ENCODE measurements at places on chromosomes 2 and 18.
A peak's percentile ranks its signal among the peaks of the same experiment; 100 is the strongest.

DNA sequence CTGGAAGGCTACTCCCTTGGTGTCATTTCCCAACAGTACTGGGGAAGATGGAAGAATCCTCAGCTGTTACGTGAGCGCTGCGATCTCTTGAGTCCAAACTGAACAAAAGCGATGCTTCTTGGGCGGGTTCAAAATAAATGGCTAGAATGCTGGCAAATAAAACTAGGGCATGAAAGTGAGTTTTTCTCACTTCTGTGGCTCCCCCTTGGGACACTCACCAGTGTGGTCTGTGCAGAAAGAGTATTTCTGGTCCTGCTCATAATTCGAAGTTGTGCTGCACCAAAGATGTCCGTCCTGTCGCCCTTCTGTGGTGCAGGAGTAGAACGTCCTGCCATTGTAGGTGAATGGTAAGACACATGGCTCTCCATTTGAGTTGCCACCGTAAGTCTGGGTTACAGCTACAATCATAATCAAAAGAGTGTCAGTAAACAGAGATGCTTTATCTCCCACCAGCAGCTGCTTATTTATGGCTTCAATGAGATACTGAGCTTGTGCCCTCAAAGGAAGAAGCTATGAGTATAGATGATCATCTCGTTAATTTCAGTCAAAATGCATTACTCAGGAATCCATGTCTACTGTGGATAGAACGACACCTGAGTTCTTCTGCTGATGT is 11.8 kb downstream of the FN1 start:
- no peak for DNase-seq

GRCh38 chr2:204669382-204669781 is 124.1 kb downstream of the PARD3B start:
- DNase-seq = no peak

DNA sequence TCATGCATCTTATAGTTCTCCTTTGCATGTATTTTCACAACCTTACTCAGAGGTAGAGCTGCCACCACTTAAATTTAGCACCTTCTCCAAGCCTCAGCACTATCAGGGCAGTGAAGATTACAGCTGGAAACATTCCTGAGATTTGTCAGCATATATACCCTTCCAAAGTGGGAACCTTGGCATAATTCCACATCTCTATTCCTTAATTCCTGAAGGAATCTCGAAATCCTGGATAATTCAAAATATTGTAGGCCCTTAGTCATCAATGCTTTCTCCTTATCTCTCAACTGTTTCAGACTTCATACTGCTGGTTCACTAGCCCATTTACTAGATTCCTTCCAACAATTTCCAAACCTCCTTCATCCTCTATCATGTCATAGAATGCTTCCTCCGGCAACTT is 87.4 kb downstream of the ITSN2 start:
- peak; percentile 63 for DNase-seq

DNA sequence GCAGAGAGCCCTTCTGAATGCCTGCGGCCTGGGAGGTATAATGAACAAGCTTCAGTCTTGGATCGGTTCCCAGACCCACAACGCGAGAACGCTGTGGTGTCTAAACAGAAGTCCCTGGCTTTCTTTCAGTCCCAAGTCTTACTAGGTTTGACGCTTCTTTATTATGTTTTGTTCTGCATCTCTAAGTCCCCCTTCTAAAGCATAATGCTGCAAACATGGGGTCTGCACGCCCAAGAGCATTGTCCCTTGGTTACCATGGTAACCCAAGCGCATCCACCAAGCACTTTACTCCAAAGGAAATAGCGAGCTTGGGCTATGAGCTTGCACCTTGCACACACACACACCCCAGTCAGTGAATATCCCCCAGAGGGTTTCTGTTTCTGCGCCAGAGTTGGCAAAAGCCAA is 193.7 kb downstream of the INO80D start:
- DNase-seq = peak; percentile 6

DNA sequence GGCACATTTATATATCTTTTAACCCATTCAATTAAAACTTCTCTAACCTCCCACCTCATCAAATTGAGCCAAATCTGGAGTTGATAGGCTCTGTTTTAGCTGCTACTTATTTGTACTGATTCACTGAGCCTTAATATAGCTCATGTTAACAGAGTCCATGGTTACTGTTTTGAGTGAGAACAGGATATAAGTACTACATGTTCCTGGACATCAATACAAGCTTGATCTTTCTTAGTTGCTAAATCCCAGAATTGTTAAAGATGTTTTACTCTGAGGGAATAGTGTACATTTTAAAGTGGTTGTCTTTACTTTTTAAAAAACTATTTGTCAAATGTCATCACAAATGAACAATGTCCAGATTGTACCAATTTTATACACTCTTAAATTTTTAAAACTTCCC is 157.7 kb downstream of the RPRM start:
- no peak for DNase-seq

- no peak for DNase-seq
Measured at GRCh38 chr18:48608581-48608980, 69.8 kb downstream of the CTIF start.

GRCh38 chr2:200585730-200586643 is at the start of gene AOX1:
Gene AOX1 (plus strand): TSS chr2:200586014. CDS start chr2:200586109, 95 bp downstream.
- peak; percentile 3 for DNase-seq

DNA sequence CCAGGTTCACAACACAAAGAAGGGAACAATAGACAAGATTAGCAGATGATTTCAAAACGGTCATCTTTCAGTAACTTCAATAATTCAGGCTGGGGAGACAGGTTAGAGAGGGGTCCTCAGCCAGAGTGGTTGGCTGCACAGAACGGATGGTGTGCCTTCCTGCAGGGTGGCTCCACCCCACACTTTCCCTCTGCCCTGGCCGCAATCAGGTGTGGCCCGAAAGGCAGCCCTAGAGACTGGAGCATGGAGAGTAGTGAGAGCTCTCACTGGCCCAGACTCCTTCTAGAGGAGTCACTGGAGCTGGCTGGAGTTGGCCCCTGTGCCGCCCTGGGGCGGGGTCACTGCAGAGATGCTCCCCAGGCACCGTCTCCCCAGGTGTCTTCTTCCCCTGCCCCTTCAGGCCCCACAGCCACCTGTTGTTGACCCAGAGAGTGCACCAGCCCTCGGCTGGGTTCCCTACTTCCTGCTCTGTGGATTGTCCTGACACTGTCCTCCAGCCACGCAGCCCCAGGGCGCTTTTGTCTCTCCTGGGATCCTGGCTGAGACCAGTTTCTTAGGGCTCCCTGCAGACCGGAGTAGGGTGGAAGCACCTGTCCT is 126.8 kb downstream of the PXDN start:
- DNase-seq = no peak

- peak; percentile 88 for DNase-seq
Measured at GRCh38 chr18:54805571-54806334, 22.5 kb upstream of the RAB27B start.

- DNase-seq = no peak
Measured at GRCh38 chr2:239259603-239260298, 141.1 kb downstream of the HDAC4 start.

DNA sequence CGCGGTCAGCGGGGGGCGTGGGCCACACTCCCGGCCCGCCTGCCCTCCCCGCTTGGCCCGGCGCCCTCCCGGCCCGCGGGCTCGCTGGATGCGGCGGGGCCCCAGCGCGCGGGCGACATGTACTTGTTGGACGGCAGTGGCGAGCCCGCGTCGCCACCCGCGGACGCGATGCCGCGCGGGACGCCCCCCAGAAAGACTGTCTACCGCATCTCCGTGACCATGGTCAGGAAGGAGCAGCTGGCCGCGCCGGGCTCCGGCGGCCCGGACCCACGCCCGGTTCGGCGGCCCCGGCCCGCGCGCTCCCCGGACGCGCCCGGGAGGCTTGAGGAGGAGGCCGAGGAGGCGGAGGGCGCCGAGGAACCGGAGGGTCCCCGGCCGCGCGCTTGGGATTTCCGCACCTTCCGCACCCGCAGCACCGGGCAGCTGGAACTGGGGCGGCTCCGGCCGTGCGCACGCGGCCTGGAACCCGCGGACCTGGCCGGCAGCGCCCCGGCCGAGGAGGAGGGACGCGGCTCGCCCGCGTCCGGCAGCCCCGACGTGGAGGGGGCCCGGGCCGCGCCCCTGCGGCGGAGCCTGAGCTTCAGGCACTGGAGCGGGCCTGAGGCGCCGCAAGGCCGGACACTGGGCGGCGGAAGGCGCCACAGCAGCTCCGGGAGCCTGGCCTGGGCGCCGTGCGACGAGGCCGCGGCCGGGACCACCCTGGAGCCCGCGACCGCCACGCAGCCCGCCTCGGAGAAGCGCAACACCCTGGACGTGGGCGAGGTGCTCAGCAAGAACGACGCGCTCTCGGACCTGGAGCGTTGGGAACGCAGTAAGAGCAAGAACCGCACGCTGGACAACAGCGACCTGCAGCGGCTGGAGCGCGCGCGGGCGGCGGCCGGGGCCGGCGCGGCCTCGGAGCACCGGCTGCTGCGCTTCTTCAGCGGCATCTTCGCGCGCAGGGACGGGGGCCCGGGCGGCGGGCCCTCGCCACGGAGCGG is 176.4 kb downstream of the AGAP1 start:
- peak; percentile 34 for DNase-seq

DNA sequence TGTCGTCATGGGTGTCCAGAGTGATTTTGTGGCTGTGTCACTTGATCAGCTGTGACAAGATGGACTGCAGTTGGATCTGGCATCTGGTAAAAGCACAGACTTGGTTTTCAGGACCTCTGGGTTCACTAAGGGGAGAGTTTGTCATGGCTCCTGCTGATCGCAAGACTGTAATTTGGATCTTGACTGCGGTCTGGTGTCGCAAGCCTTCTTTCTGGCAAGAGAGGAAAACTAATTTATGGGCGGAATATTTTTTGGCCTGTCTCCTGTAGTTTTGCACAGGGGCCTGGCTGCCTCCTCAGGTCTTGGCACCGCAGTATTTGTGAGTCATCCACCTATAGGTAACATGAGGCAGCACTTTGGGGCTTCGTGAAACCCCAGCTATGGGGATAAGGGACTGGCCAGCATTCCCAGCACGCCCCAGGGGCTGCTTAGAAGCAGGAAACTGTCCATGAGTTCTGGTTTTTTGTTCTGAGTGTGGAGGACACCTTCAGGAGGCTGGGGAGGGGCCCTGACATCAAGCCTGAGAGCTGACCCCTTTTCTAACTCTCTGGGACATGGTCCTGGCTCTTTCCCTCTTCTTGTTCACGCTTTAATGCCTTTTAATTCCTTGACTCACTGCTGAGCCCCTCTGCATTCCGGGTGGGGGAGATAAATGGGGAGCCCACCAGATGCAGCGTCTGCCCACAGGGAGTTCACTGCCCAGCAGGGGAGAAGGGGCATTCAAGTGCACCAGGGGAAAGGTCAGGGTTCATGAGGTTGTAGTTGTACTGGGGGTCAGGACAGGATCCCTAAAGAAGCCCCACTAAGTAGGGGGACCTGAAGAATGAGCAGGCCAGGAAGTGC is 12.2 kb downstream of the SH3BP4 start:
- peak; percentile 78 for DNase-seq

GRCh38 chr2:120964819-120965218 is 229.2 kb downstream of the GLI2 start:
- no peak for DNase-seq

GRCh38 chr2:40048506-40048905 is 269.4 kb upstream of the THUMPD2 start:
- no peak for DNase-seq

DNA sequence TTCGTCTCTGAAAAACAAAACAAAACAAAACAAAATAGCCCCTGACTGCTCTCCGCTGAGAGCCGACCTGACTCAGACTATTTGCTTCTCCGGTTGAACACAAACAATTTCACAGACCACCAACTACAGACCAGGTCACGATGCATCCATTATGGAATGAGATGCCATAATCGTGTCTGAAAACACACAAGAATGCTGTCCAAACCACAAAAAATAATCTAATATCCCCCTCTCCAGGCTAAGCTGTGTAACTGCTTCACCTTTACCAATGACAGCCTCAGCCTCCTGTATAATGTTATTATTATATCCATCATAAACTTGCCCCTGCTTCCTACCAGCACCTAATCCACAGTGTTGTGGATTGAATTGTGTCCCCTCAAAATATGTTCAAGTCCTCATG is 114.7 kb downstream of the DNAH6 start:
- DNase-seq = no peak

DNA sequence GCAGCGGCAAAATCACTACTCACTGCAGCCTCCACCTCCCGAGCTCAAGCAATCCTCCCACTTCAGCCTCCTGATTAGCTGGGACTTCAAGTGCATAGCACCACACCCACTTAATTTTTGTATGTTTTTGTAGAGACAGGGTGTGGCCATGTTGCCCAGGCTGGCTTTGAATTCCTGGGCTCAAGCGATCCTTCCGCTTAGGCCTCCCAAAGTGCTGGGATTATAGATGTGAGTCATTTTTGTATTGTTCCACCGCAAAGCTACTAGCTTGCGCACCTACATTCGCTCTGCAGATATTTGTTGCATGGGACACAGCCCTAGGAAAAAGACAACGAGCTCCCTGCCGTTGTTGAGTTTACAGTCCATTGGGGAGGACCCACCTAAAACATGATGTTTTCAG is 173.5 kb upstream of the AGAP1 start:
- DNase-seq = no peak

DNA sequence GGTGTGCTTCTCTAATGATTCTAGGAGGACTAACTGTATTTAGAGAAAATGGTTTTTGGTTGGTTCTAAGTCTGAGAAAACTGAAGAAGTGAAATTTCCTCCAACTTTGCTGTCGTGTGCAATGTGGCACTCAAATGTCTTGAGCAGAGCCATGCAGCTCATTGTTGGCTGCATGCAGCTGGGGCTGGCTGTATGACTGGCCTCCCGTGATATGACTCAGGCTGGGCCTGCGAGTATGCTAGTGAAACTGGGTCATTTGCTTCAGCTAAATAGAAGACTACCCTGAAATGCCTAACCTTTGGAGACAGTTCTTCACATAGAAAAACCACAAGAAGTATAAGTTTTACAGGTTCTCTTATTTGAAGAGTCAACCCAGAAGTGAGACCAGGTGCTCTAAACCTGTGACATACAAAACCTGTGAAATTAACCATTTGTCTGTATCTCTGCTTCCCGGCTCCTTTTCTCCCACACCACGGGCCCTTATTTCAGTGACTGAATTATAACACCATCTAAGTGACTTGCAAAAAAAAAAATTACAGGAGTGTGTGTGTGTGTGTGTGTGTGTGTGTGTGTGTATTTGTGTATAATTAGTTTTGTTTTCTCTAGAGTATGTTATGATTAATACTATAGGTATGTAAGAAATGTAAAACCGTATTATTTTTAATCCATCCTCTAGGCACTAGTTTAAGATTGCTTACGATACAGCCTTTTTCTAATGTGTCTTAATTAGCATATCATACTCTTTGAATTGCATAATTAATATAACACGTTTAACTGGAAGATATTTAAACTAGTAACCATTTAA is 15.9 kb downstream of the POLI start:
- peak; percentile 29 for DNase-seq

Data from NCI-H226 (cell line).